Activated CD8-positive, alpha-beta memory T cell treated with anti-CD3 and anti-CD28 coated beads, Interleukin-2, amount 10 ng/mL, durations not matched to agents 7 days and 5 days (primary cell): ENCODE measurements at places on chromosomes 16 and 17.

DNA sequence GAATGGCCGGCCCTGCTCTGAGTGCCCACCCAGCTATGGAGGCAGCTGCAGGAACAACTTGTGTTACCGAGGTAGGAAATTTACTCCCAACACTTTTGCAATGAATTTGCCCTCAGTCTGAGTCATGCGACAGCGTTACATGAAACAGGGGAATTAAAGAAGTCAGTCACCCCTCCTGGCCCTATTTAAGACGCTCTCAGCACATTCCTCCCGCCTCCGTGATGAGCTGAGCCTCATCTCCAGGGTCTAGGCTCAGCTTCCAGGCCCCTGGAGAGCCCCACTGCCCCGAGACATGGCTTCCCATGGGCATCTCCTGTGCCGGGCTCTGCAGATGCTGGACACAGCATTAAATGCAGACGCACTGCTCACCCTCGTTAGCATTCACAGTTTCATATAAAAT, 35.0 kb downstream of the CRISPLD2 start:
- no peak for DNase-seq

DNA sequence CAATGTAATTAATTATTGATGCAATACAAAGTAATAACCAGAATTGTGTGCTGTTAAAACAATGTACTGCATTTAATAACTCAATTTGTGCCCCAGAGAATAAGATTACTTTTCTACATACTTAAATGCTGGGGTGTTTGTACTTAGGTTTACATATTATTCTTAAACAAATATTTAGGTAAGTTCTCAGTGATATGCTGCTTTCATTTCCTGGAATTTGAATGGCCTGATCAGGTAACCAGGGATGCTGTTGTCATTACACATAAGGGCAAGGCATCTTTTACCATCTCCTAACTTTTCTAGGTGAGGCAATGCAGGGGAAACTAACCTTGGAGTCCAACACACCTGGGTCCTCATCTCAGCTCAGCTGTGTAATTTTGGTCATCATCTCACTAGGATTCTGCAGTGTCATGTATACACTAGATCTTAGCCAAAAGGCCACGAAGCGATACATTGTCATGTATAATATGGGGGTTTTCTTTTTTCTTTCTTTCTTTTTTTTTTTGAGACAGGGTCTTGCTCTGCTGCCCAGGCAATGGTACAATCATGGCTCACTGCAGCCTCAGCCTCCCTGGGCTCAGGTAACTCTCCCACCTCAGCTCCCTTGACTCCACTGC, 45.2 kb downstream of the MYO1D start:
- DNase-seq: no peak

GRCh38 chr17:49333804-49334203, 28.2 kb downstream of the ZNF652 start:
- DNase-seq: no peak

GRCh38 chr17:45341533-45342158, 24.8 kb upstream of the MAP3K14 start:
- no peak for DNase-seq

DNA sequence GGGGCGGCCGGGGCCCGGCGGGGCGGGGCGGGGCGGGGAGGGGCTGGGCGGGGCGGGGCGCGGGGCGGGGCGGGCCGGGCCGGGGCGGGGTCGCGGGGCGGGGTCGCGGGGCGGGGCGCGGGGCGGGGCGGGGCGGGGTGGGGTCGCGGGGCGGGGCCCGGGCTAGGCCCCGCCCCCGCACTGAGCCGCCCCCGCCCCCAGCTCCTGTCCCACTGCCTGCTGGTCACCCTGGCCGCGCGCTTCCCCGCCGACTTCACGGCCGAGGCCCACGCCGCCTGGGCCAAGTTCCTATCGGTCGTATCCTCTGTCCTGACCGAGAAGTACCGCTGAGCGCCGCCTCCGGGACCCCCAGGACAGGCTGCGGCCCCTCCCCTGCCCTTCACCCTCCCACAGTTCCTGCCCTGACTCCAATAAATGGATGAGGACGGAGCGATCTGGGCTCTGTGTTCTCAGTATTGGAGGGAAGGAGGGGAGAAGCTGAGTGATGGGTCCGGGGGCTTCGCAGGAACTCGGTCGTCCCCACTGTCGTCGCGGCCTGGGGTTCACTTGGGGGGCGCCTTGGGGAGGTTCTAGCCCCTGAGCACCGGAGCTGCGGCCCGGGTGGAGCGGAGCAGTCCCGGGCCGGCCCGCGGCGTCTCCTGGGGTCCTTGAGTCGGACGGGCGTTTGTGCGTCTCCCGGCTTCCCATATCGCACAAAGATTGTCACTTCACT, 795 bp upstream of the HBM start:
- DNase-seq: no peak

DNA sequence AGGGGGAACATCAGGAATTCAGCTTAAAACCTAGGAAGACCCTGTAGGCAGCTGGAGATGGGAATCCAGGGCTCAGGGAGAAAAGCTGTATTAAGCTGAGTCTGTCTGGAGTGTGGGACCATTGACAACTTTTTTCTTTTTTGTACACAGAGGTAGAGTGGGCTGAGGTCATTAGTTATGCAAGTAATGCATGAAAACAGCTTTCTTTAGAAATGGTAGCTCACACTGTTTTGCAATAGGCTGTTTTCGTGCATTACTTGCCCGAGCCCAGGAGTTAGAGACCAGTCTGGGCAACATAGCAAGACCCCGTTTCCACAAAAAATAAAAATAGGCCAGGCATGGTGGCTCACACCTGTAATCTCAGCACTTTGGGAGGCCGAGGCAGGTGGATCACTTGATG, 46.5 kb downstream of the KATNIP start:
- no peak for DNase-seq
